Muscle of arm (tissue), 14 donors: ENCODE measurements at places on chromosomes 2 and 18. TPM values are rescaled to one million over a fixed set of nuclear protein-coding genes. Genes with fewer than 3 reads are reported as not detected.

DOK6 gene
- 4.4 TPM for polyA plus RNA-seq

C2orf66 gene
- polyA plus RNA-seq, result 0.54 TPM

TBR1 gene
- polyA plus RNA-seq, result 0.04 TPM

CAMKMT gene
- 6.5 TPM for polyA plus RNA-seq

PLGLB2 gene
- 0.84 TPM for polyA plus RNA-seq

ZNF396 gene
- 1.4 TPM for polyA plus RNA-seq

NABP1 gene
- polyA plus RNA-seq, result 11.5 TPM

ASB3 gene
- 20.3 TPM for polyA plus RNA-seq

ANKRD30BL gene
- polyA plus RNA-seq, result not detected

GRCh38 chr2:3154146-3154545, 223.5 kb downstream of the EIPR1 start:
- DNase-seq, result no peak

DNA sequence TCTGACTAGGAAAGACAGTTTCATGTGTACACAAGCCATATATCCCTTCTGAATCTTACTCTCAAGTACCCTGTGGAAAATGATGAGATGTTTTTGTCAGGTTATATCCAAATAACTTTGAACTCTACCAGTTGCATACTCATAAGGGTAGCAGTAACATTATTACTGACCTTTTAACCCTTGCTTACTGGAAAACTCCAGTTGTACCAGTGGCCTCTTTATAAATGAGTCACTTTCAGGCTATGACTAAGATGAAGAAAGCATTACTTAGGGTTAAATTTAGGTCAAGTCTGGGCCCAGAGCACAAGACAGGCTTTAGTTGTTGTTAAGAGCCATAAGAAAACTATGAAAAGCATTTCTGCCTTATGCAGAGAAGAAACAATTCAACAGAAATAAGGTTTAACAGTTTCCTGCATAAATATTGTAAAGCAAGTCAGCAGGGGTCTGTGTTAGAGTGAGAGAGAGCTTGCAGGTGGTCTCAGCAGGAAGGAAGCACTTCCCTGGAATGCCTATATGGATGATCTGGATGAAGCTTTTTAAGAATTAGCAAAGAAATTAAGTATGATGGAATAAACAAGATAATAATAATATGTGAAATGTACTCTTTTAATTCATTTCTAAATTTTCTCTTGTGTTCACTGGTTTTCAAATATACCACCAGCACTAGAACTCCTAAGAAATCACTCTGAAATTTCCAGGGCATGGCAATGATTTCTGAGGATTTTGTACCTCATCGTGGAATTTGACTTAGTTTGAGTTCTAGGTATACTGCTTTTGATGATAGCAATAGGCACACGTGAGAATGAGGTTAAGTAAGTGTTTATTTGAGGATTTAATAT, 126.6 kb downstream of the UBE2E3 start:
- no peak for DNase-seq

DNA sequence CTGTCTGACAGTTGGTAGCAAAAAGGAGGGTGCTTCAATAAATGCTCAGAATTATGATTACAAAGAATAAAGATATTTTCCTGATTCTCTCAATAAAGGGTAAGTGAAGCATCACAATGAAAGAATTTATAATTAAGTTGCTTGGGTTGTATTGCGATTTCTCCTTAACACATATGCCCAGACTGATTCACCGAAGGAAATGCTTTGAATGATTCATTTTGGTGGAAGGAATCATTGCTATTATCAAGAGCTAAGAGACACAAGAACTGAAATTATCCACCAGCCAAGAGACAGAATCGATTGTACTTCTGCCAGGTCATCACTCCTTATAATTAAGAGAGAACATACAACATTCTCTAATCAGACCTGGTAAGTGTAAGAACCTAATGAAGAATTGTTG, 301.4 kb downstream of the NR4A2 start:
- DNase-seq, result no peak

- DNase-seq, result no peak
Measured at GRCh38 chr2:52356556-52356955, 1324.6 kb upstream of the NRXN1 start.

- DNase-seq, result no peak
Measured at GRCh38 chr18:987325-988186, 82.9 kb downstream of the ADCYAP1 start.

- DNase-seq, result no peak
Measured at GRCh38 chr2:225100856-225101294, 58.6 kb upstream of the DOCK10 start.

DNA sequence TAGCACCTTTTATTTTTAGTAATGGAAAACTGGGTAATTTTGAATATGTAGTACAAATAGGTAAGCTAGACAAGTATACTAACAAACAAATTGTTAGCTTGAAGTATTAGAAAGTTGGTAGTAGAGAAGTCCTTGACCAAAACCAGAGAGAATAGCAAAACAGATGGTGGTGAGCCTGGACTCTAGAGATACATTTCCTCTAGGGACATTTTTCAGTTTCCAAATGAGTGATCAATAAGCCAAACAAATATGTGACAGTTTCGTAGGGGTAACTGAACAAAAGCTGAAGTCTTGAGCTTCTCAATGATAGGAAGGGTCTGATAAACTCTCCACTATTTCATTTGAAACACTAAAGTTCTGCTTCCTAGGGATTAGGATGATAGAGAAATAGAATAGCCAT, 692.0 kb upstream of the FAM98A start:
- no peak for DNase-seq

- no peak for DNase-seq
Measured at GRCh38 chr2:25649786-25650185, 23.6 kb downstream of the DTNB start.

DNA sequence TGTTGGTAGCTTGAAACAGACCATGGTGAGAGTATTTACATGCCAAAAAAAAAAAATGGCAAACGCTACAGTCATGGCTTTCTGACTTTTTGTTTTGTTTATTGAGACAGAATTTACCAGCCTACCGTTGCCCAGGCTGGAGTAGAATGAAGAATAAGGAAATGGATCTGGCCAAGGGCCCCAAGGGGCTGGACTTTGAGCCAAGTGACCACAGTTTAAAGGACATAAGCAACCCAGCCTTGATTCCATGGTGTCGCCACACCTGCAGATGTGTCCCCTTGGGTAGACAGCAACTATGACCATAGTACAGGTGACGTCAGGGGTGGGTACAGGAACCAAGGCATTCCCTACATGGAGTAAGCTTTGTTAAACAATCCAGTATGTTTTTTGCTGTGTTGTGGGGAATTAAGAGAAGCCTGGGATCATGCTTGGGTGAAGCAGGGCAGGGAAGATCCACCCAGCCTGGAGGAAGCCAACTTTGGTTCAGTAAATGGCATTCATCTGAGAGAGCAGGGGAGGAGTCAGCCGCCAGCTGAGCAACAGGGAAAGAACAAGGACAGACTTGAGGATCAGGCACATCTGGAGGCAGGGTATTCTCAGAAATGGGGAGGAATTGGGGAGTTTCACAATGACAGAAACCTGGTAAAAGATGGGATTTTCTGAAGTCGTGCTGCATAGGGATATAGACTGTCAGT, 110.3 kb upstream of the SH3BP4 start:
- DNase-seq, result no peak

DNA sequence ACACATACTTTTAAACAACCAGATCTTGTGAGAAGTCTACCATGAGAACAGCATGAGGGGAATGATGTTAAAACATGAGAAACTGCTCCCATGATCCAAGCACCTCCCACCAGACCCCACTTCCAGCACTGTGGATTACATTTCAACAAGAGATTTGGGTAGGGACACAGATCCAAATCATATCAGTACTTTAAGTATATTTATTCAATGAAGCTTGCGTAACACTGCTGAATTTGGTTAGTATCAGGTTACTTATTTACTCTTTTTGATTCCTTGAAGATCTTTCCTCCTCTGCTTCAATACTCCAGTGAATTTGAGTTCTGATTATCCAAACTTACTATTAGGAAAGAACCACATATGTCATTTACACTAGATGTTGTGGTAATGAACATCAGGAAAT, 418.6 kb downstream of the PIK3C3 start:
- no peak for DNase-seq

- no peak for DNase-seq
Measured at GRCh38 chr2:234286118-234286598, 210.7 kb downstream of the ARL4C start.

DNA sequence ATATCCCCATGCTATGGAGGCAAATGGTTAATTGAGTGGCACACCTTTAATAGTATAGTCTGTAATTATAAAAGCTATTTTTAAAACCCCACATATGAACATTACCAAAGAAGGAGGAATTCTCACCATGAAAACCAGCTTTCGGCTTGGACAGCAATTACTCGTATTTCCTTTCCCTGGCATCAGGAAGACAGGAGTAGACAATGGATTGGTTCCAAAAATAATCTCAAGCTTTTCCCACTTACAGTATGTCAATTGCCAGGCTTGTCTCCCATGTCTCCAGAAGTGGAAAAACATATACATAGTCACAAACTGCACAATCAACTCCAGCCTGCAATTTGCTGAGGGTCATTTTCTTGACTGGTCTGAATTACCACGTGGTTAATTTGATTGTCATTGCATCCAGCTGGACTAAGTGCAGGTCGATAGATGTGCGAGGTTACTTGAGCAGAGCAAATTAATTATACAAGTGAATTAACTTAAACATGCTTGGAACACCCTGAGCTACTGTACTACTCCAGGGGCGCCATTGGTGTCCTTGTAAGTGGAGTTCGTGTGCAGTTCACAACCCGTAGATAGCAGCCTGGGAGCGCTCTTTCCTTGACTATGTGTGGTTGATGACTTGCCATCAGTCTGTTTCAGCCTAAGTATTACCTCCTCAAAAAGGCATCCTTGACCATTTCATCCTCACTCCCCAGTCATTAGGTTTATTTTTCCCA, 124.3 kb upstream of the PELI1 start:
- DNase-seq, result no peak

- DNase-seq, result no peak
Measured at GRCh38 chr2:19367326-19367725, 8.9 kb upstream of the OSR1 start.

- DNase-seq, result no peak
Measured at GRCh38 chr2:169818241-169818640, 6.5 kb downstream of the METTL5 start.

DNA sequence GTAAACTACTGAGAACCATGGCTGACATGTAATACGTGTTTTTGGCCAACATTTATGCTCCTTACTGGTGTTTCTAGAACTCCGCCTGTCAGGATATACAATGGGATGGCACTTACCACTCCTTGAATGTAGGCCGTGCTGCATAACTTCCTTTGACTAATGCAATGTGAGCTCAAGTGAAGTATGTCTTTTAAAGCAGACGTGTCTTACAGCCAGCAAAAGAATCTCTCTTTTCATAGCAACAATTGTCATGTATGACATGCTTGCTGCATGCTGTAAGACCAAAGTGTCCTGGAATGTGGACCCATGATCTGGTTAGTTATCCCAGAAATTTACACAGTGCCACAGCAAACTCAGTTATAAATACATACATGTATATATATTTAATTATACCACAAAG, 1202.7 kb upstream of the PIK3C3 start:
- no peak for DNase-seq
